ENCODE measurements at places on chromosomes 3 and 15.
A peak's percentile ranks its signal among the peaks of the same experiment; 100 is the strongest.

DNA sequence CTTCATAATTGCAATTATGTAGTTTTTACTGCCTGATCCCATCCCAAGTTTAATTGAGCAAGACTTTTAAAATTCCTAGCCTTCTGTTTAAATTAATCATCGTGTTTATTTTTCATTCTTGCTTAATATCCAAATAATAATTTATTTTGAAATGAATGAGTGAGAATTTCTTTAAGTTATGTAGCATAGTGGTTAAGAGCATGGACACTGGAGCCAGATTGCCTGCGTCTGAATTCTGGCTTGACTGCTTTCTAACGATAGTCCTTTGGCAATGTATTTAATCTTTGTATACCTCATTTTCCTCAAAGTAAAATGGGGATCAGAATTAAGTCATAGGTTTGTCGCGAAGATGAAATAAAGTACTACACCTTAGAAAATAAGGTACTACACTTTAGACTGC lies 71.4 kb downstream of the LRRC49 start:
- no peak for DNase-seq

DNA sequence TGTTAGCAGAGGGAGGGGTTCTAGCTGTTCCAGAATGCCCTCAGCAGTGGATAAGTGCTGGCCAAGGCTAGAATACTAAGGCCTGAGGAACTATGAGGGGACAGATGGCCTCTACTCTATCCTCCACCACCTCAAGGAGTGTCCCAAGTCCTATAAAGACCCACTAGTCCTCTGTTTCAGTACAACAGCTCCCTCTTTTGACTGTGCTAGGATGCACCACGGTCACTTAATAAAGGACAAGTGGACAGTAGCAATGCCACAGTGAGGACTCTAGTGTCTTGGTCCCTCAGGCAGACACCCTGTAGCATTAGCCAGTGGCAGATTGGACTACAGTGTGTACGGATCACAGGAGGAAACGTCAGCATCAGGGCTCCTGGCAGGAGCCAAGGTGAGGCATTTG lies 171.8 kb upstream of the PROK2 start:
- DNase-seq, result no peak

DNA sequence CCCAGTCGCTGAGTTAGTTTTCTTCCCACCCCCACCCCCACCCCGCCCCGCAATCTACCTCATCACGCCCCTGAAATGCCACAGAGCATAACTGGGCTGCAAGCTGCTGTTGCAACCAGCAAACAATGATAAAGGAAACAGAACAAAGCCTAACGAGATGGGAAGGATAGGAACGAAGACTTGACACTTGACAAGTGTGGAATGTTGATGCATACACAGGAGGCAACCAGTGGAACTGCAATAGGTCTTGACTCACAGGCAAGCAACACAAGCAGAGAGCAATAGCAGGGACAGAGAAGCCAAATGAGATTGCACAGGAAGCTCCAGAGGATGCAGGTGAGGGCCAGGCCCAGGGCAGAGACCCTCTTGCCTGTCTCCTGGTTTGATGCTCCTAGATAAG lies 225.9 kb downstream of the IGSF11 start:
- no peak for DNase-seq

DNA sequence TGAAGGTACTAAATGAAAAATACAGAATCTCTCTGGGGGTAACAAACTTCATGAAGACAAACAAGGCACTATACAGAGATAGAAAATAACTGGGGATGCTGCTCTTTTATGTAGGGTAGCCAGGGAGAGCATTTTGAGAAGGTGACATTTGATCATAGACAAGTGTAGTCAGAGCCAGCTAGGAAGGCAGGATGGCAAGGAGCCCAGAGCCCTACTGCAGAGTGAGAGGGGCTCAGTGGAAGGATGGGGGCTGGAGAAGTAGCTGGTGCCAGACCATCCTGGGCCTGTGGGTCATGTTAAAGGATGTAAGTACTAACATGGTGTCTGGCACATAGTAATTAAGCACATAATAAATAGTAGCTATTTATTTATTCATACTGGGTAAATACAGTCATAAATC lies 133.6 kb downstream of the MEIS2 start:
- no peak for DNase-seq

- peak; percentile 39 for DNase-seq
These were observed 707.8 kb upstream of the GOLIM4 start for GRCh38 chr3:168803536-168803935.

GRCh38 chr15:31328428-31328968 lies 1.9 kb downstream of the KLF13 start:
- peak; percentile 48 for DNase-seq

Data from choroid plexus epithelial cell (primary cell).